CD4-positive, alpha-beta T cell treated with Interleukin-15 for 4 hours (primary cell): ENCODE measurements at places on chromosomes 6 and 20.

DNA sequence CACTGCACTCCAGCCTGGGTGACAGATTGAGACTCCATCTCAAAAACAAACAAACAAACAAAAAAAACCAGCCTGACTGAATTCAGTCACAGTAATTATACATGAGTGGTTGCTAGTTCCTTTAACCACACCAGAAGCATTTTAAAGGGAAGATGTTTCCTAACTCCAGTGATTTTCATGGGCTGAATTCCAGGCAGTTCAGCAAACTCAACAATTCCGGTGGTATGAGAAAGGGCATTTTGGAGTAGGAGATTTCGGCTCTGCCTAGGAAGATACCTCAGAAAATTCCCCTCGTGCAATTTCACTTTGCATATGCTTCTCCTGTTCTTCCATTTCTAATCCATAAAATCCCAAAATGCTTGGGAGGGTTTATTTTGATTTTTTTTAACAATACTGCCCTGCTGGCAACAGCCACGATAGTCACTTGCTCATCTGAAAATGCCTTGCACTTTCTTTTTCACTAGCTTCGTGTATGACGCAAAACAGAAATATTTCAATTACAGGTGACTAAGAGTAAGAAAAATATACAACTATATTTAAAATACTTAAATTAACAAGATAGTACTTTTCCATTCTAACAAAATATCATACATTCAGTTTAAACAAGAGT is 48.3 kb upstream of the IPCEF1 start:
- no peak for DNase-seq

- no peak for DNase-seq
Observed at GRCh38 chr6:37794825-37795224, 24.7 kb upstream of the ZFAND3 start.

GRCh38 chr6:15431762-15432483 is 186.1 kb downstream of the JARID2 start:
- DNase-seq = no peak

DNA sequence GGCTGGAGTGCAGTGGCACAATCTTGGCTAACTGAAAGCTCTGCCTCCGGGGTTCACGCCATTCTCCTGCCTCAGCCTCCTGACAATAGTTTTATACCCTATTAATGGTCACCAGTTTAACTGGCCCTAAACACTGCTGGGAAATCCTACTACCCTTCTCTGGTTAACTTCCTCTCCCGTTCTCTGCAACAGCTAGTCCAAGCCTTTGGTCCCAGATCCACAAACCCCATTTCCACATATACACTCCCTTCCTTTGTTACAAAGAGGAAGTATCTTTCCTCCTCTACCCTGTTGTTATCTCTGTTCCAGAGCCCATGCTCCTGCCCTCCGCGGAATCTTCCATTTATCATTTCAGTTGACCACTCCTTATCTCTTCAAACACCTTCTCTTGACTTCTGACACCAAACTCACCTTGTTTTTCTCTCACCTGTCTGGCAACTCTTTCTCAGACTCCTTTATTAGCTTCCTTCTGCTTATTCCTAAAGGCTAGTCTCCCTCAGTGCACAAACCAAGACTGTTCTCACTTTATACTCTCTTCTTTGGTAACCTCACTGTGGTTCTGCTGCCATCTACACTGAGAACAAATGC is 25.0 kb upstream of the TBC1D22B start:
- DNase-seq = no peak

DNA sequence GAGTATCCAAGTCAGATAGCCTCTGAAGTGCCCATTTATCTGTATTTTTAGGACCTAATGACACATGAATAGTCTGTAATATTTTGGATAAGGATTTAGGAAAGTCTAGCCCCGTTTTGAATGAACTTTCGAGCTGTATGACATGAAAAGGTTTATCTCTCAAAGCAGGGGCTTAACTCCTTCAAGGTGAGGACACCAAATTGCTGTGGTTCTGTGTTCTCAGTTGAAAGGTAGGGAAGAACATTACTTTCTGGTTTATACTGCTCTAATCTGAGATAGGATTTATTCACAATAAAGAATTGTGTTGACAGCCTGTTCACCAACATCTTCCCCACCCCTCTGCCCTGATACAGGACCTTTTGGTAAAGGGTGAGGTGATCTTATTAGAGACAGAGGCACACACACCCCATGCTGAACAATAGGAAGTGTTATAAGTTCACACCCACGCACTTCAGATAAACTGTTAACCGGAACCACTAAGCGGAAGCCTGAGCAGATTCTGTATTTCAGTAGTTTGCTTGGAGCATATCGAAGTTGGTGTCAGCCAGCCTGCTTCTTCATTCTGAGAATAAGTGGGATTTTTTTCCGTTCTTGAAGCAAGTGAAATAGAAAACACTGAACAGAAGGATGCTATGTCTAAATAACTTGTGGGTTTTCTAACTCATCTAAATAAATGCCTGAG is 223.3 kb downstream of the TMEM242 start:
- peak; percentile 66 for DNase-seq

GRCh38 chr6:52233975-52234823 is 10.1 kb downstream of the IL17F start:
- DNase-seq = no peak
